ENCODE measurements at places on chromosomes 7 and 10.
A peak's percentile ranks its signal among the peaks of the same experiment; 100 is the strongest.

DNA sequence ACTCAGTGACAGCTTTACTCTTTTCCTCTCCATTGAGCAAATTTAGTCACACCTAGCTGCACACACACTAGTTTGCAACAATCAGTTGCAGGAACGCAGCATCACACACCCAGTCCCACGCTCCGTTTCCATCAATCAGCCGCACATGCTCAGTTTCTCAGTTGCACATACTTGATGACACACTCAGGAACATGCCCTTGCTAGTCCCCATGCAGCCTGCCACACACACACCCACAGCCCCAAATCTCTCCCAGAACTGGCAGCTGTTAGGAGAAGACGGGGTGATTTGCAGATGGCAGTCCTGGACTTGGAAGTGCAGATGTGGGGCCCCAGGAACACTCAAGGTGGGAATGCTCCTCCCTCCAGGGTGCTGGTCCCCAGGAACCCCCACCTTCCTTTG is 7.7 kb downstream of the LBX1 start:
- DNase-seq: no peak

DNA sequence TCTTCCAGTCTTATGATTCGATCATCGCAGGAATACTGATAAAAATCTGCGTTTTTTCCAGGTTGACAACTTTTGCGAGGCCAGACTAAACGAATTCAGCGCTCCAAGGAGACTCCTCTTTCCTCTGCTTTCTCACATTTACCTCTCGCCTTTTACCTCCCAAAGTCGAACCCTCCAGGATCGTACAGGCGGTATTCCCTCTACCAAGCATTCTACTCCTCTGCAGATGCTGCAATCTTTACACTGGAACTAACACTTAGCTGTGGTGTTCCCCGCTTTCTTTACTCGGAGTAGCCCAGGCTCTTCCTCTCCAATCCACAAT is 449 bp downstream of the NUDT5 start:
- DNase-seq: peak; percentile 4

DNA sequence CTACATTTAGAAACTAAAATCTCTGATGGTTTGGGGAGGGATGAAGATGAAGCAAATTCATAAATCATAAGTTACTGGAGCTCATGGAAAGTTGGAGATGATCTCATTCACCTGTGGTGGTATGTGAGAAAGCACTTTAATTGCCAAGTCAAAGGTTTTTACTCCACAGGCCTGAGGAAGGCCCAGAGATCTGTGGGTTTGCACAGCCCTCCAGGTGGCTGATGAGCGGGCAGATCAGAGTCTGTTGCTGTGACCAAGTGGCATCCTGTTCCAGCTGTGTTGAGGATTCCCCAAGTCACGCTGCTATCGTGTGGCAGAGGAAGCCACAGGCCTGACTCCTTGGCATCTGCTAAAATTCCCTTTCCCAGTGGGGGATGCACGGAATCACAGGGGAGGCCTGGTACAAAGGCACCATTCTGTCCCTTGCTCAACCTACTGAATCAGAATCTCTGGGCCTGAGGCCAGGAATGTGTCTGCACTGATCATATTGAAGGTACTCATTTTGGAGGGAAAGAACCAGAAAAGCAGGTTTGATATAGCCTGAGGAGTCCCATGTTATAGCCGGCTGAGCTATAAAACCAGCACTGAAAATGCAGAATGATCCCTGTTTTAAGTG is 19.7 kb upstream of the DDC start:
- no peak for DNase-seq

DNA sequence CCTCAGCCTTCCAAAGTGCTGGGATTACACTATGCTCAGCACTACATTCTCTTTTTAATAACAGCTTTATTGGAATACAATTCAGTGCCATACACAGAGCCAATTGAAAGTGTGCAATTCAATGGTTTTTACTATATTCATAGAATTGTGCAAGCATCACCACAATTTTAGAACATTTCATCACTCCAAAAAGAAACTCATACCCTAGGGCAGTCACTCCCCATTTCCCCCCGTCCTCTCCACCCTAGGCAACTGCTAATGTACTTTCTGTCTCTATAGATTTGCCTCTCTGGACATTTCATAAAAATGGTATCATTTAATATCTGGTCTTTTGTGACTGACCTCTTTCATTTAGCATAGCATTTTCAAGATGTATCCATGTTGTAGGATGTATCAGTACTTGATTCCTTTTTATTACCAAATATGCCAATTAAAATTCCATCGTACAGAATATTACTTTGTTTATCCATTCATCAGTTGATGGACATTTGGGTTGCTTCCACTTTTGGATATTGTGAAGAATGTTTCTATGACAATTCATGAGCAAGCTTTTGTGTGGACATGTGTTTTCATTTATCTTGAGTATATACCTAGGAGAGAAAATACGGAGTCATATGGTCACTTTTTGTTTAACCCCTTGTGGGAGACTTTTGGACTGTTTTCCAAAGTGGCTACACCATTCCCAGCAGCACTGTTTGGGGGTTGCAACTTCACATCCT is 6.3 kb upstream of the XPNPEP1 start:
- DNase-seq: no peak

DNA sequence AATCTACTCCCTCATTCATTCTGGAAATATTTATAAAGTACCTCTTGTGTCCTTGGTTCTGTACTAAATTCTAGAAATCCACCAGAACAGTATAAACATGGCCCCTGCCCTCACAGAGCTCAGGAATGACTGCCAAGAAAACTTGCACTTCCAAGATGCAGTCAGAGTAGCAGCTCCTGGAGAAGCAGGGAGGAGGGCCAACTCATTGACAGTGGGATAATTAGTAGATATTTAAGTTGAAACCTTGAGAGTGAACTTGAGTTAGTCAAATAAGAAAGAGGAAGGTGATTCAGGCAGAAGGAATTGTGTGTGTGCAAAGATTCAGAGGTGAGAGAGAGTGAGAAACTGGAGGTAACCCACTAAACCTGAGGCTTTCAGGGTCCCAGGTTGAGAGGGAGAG is 182.2 kb upstream of the INHBA start:
- DNase-seq: no peak

DNA sequence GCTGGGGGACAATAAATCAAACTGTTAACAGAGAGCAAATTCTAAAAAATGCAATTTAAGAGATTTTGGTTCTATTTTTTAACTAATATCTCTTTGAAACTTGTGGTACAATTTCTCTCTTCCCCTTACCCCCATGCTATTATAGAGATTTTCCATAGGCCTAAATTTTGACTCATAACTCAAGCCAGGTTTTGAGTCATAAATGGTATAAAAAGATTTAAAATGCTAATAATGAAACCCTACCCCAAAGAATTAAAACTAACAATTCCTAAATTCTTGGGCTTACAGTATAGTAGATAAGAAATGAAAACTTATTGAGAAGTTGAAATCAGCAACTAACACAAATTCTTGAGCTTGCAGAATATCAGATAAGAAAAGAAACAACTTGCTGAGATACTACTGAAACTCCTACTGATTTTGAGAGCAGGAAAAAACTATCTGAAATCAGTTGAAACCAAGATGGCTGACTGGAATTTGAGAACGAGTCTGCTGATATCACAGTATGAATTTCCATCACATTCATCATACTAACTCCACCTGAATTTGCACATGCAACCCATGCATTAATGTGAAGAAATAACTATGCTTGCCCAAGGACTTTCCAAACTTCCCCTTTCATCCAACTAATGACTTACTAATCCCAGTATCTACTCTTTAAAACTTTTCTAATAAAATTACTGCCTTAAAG is 36.3 kb downstream of the POT1 start:
- DNase-seq: no peak

- DNase-seq: no peak
Observed at GRCh38 chr7:22468609-22469008, 31.4 kb downstream of the STEAP1B start.

DNA sequence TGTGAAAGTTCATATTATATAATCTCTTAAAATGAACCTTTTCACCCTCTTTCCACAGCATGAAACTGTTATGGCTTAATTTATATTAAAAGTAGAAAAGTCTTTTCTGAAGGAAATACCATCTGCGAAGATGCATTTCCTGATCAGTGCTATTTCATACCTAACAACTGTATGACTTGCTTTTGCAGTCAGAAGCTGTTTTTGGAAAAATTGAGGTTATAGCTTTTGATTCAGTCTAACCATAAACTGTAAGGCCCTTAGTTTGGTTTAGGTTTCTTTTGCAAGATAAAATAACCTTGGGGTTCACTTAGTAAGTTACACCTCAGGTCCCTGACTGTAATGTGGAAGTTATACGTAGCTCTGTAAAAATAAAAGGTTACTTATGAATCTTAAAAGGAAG is 22.7 kb upstream of the PARP12 start:
- no peak for DNase-seq

DNA sequence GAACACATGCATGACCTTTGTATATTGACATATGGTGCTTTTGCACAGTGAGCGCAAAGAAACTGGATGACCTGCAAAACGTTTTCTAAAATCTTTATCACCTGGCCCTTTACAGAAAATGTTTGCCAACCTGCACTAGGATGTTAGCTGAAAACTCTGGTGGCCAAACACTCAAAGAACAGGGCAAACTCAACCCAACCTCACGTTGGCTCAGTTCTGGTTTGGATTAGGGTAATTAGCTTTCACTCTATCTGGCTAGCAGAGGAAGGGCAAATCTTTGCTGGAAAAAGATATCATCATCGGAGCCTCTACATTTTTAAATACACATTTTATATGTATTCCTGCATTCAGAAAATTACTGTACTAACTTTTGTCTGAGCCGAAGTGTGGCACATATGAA is 688.9 kb downstream of the PHTF2 start:
- DNase-seq: no peak

- no peak for DNase-seq
Observed at GRCh38 chr7:26441002-26441521, 149.4 kb downstream of the SNX10 start.

- no peak for DNase-seq
Observed at GRCh38 chr7:114152314-114152938, 233.6 kb upstream of the PPP1R3A start.

- no peak for DNase-seq
Observed at GRCh38 chr10:26939962-26940354, 79.2 kb upstream of the ABI1 start.

DNA sequence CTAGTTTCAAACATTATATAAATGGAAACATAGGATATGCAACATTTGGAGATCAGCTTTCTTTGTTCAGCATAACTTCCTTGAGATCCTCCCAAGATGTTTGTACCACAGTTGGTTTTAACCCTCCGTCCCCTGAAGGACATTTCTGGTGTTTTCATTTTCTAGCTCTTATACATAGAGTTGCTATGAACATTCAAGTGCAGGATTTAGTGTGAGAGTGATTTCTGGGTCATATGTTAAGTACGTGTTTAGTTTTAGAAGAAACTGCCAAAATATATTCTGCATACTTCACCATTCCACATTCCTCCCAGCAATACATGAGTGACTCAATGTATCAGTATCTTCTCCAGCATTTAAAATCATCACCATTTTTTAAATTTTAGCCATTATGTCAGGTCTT is 588.7 kb upstream of the PFKP start:
- DNase-seq: no peak

DNA sequence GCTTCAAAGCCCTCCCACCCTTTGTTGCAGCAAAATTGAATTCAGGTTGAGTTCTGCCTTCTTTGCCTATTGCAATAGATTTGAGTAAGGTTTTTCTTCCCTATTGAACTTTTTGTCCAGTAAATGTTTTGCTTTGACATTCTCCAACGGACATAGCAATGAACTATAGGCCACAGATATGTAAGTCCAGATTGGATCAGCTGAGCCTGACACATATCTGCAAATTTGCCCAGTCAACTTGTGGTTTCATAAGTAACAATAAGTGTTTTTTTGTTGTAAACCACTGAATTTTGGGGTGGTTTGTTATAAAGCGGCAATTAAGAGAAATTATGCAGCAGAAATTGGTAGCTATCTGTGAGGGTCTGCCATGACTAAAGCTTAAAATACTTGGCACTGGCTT is 332.1 kb upstream of the SORCS1 start:
- no peak for DNase-seq

- DNase-seq: no peak
Observed at GRCh38 chr7:46775020-46775419, 806.9 kb downstream of the TNS3 start.

DNA sequence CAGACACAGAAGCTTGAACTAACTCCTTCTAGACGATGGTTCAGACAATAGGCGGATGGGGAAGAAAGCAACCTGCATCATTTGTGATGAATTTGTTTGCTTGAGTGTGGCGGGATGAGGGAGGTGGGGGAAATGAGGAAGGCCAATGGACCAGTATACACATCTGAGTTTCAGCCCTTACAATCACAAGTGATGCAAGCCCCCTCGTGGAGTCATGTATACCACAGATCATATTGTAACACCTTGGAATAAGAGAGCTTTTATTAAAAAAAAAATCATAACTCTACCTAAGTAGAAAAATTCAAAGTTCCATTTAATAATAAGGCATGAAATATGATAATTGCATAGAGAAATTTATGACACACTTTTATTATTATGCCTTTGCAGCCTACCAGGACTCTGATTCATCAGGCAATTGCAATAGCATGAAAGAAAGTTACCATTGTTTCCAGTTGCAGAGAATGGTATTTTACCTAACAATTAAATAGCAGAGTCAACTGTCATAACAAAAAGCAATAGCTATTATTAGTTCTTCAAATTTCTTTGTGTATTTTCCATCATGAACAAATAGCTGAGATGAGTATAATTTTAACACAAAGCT is 230.2 kb upstream of the AKR1E2 start:
- DNase-seq: no peak

GRCh38 chr7:122572706-122573105 is 126.2 kb downstream of the RNF133 start:
- no peak for DNase-seq

DNA sequence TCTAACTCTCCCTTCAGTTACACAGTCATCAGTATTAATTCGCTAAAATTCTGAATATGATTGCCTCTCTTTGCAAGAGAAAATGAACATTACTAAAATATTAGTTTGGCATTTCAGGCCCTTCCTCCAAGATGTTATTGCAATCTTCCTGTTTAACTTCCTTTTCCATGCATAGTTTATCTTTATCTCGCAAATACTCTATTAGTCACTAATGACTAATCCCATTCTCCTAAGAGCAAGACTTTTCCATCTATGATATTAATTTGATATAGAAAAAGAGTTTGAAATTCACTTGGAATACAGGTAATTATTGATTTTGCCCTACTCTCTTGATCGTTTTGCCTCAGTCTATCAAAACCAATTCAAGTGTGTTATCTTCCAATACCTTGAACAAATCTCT is 41.8 kb upstream of the SEMA3A start:
- DNase-seq: no peak

DNA sequence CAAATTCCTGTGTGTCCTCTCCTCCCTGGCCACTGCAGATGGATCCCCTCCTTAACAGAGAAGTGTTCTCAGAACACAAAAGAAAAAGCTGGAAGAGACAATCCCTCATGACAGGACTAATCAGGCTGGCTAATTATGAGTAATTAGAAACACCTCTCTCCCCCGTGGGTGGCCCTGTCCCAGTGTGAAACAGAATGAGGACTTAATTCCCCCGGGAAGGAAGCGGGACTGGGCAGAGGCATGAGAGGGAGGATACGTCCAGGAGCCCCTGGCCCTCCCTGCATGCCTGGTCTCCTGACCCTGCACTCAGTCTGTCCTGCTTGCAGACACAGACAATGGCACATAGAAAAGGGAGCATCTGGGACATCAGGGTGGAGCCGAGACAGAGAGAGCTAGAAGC is 7.6 kb upstream of the ADCYAP1R1 start:
- no peak for DNase-seq

All from CD4-positive, alpha-beta T cell treated with Interleukin-10 for 1 hour (primary cell).